ENCODE measurements at places on chromosomes 5 and 9.
A peak's percentile ranks its signal among the peaks of the same experiment; 100 is the strongest.

GRCh38 chr5:6856653-6857052 lies 143.4 kb downstream of the TENT4A start:
- no peaks in the 10 kb centered on the region for H3K27me3 ChIP-seq
- no peak for DNase-seq
- no peaks in the 10 kb centered on the region for H3K4me1 ChIP-seq
- H3K36me3 ChIP-seq, result no peaks in the 10 kb centered on the region
- H3K4me3 ChIP-seq, result no peak overlapping the region

DNA sequence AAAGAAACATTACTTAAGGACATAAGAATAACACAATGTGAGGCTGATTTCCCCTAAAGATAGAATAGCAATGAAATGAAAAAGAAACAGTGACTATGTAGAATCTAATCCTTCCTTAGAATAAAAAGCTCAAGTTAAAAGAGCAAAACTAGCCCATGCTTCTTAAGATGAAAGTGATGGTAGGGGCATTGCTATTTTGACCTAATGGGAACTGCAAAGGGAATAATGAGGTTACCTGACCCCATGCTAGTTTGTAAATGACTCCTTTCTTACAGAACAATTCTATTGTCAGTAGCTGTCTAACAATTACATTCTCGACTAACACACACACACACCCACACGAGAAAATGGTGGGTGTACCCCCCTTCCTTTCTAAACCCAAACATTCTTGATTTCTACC lies 575.8 kb downstream of the CSNK1G3 start:
- H3K4me1 ChIP-seq, result no peaks in the 10 kb centered on the region
- H3K4me3 ChIP-seq, result no peak overlapping the region
- DNase-seq, result no peak
- no peaks in the 10 kb centered on the region for H3K36me3 ChIP-seq

GRCh38 chr5:61822584-61822983 lies 483.4 kb upstream of the KIF2A start:
- H3K36me3 ChIP-seq, result no peaks in the 10 kb centered on the region
- no peaks in the 10 kb centered on the region for H3K27me3 ChIP-seq
- H3K4me3 ChIP-seq, result no peak overlapping the region
- no peak for DNase-seq
- no peak overlapping the region for H3K27ac ChIP-seq
- no peaks in the 10 kb centered on the region for H3K4me1 ChIP-seq

DNA sequence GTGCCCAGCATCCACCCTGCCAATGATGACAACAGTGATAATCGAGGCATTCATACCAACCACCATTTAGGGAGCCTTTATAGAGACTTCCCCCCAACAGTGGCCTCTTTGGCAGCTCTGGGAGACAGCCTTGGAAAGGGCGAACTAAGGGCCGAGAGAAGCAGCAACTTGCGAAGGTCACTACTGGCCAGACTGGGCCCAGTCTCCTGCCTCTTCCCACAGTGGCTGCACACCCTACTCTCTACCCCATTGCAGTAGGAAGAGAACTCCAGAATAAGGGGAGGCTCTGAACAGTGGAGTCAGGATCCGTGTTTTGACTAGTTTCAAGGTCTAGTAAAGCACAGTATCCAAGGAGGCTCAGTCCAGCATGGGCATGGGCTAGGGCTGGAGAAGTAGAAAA lies 5.3 kb downstream of the LHX6 start:
- no peak overlapping the region for H3K4me3 ChIP-seq
- H3K36me3 ChIP-seq, result no peaks in the 10 kb centered on the region
- no peak for DNase-seq
- H3K4me1 ChIP-seq, result no peaks in the 10 kb centered on the region

DNA sequence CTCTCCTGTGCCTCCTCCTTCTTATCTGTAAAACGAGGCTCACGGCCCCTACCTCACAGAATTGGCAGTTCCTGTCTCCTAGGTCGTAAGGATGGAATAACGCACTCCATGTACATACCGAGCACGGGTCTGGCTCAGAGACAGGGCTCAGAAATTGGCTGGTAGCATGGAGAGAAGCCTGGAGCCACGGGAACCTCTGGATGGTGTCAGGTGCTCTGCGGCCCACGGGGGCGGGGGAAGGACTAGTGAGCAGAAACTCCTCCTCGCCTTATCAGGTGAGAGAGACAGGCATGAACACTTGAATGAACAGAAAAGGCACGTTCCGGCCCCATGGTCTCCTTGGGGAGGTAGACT lies 15.4 kb upstream of the C5orf47 start:
- H3K4me1 ChIP-seq, result no peaks in the 10 kb centered on the region
- no peak overlapping the region for H3K27ac ChIP-seq
- H3K36me3 ChIP-seq, result no peaks in the 10 kb centered on the region
- DNase-seq, result no peak
- H3K27me3 ChIP-seq, result no peaks in the 10 kb centered on the region

DNA sequence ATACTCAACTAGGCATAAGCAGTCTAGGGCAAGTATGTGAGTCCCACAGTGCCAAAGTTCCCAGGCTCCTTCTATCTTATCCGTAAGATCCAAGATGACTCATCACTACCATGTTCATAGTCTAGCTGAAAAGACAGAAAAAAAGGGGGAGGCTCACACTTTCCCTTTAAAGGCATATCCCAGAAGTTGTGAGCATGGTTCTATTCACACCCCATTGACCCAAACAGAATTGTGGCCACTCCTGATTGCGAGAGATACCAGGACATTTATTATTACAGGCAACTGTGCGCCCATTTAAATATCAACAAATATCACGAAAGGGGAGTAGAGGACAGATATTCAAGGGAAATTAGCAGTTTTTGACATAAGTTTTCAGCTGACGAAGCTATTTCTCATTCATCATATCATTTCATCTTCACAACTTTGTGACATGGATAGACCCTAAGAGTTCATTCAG lies 8.1 kb upstream of the PFDN1 start:
- no peak for DNase-seq
- no peaks in the 10 kb centered on the region for H3K36me3 ChIP-seq
- H3K27ac ChIP-seq, result no peak overlapping the region

GRCh38 chr5:31767335-31768031 lies 128.6 kb downstream of the PDZD2 start:
- no peak overlapping the region for H3K4me3 ChIP-seq
- H3K4me1 ChIP-seq, result no peaks in the 10 kb centered on the region
- H3K36me3 ChIP-seq, result no peaks in the 10 kb centered on the region
- DNase-seq, result no peak
- no peaks in the 10 kb centered on the region for H3K27me3 ChIP-seq

DNA sequence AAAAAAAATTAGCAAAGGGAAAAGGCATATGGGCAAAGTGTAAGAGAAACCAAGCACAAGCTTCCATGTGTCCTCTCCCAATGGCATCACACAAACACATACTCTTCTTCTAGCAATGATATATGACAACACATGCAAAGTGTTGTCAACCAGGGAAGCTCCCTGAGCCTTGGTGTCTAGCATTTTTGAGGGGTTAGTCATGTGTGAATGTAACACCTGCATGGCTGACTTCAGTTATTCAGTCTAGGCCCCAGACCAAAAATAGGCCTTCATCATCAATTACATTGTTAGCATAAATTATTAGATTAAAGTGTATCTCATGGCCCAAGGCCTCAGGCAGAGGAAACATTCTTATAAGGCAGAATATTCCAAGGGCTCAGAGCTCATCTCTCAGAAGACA lies 450.0 kb downstream of the TLE1 start:
- H3K27me3 ChIP-seq, result no peaks in the 10 kb centered on the region
- H3K4me1 ChIP-seq, result no peaks in the 10 kb centered on the region
- no peak for DNase-seq
- H3K4me3 ChIP-seq, result no peak overlapping the region

DNA sequence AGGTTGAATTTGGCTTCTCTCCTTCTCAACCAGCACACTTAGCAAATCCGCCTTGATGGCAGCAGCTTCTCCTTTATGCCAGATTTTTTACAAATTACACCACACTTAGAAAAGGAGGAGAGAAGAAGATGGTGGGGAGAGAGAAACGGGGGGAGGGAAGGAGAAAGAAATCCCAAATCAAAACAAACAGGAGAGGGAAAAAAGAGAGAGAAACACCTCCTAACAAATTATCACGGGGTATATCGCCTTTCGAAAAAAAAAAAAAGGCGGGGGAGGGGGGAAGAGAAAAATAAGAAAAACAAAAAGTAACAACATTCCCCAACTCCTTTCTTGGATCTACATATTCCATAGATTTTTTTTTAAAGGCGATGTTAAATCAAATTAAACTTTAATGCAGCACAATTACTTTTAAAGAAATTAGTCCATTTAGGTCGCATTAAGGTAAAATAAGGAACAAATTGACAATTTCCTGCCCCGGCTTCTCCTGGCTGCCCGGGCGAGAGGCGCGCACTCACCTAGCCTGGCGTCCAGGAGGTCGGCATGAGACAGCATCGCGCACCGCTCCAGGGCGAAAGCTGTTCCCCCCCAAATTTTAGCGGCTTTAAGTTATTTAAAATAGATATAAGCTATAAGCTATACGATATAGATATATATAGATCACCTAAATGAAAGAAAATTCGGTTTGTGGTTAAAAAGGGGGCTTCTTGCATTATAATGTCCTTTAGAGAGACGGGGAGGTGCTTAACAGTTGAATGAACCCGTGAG lies at the start of gene OTP:
OTP (minus strand) TSS at position 716 of the 765 bp plus-strand sequence; CDS start at position 552, 164 bp downstream.
- no peak within 1 kb of the TSS for H3K4me3 ChIP-seq
- H3K27ac ChIP-seq, result no peak within 1 kb of the TSS
- no peaks in the 10 kb centered on the region for H3K4me1 ChIP-seq
- no peaks in the 10 kb centered on the region for H3K36me3 ChIP-seq
- no peaks in the 10 kb centered on the region for H3K27me3 ChIP-seq
- DNase-seq, result no peak

DNA sequence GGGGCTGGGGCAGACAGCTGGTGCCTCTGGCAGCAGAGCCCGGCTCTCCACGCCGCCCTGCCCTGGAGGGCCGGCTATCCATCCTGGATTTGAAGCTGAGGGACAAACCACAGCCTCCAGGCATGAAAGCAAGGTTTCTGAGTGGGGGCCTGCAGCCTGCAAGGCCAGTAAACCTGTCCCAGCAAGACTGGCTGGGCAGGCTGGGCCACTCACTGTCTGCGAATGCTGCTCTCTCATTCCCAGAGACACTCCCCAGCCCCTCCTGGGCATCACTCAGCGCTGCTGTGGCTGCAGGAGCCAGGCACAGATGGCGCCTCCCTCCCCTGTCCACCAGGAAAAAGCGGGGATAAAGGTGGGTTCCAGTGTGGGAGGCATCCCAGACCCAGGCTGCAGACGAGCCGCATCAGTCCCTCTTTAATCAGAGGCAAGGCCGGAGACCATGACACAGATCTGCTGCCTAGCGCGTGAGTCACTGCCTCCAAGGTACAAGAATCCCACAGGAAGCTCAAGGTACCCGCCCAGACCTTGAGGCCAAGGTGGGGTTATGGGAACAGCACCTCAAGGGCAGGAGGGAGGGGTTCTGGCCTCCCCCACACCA lies 118.0 kb downstream of the VAV2 start:
- no peaks in the 10 kb centered on the region for H3K36me3 ChIP-seq
- no peak overlapping the region for H3K27ac ChIP-seq
- DNase-seq, result no peak

- peaks cover 92% of the 10 kb centered on the region for H3K36me3 ChIP-seq
- H3K4me3 ChIP-seq, result no peak overlapping the region
- no peak for DNase-seq
- H3K27ac ChIP-seq, result no peak overlapping the region
These were observed 115.3 kb downstream of the UBE2R2 start for GRCh38 chr9:33932078-33932807.

DNA sequence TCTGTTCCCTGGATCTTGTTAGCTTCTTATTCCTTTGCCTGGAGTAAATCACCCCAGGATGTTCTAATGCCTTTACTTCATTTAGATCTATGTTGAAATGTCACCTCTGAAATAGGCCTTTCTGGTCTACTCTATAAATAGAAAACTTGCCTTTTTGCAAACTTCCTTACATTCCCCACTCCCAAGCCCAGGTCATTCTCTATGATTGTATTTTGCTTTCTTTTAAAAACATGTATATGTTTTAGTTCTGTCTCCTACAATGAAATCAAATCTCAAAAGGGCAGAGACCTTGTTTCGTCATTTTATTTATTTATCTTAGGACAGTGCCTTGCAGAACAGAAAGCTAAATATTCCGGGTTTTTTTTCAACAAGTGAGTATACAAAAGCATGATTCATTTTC lies 1657.7 kb upstream of the C9orf72 start:
- H3K27me3 ChIP-seq, result no peaks in the 10 kb centered on the region
- H3K4me3 ChIP-seq, result no peak overlapping the region
- no peak overlapping the region for H3K27ac ChIP-seq
- no peak for DNase-seq
- no peaks in the 10 kb centered on the region for H3K4me1 ChIP-seq

DNA sequence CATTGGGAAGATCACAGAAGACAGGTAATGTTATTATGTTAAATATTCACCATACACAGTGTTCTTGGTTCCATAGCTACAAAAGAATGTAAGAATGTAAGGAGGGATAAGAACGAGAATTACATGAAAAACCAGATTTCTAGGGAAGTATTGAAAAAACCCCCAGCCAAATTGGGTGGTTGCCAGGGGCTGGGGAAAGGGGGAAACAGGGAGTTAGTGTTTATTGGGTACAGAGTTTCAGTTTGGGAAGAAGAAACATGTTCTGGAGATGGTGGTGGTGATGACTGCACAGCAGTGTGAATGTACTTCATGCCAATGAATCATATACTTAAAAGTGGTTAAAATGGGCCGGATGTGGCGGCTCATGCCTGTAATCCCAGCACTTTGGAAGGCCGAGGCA lies 40.3 kb downstream of the GLRX start:
- 0 out of 2 replicates have a peak, but pooled peaks cover 10% of the 10 kb centered on the region for H3K36me3 ChIP-seq
- DNase-seq, result no peak
- peaks cover 5% of the 10 kb centered on the region for H3K4me1 ChIP-seq
- H3K4me3 ChIP-seq, result no peak overlapping the region
- H3K27me3 ChIP-seq, result no peaks in the 10 kb centered on the region
- H3K27ac ChIP-seq, result no peak overlapping the region

- H3K36me3 ChIP-seq, result no peaks in the 10 kb centered on the region
- no peaks in the 10 kb centered on the region for H3K27me3 ChIP-seq
- peak overlapping the region; percentile 86 for H3K27ac ChIP-seq
- no peak for DNase-seq
- peak overlapping the region; percentile 11 for H3K4me3 ChIP-seq
These were observed 24.6 kb upstream of the PTGER4 start for GRCh38 chr5:40655138-40655537.

DNA sequence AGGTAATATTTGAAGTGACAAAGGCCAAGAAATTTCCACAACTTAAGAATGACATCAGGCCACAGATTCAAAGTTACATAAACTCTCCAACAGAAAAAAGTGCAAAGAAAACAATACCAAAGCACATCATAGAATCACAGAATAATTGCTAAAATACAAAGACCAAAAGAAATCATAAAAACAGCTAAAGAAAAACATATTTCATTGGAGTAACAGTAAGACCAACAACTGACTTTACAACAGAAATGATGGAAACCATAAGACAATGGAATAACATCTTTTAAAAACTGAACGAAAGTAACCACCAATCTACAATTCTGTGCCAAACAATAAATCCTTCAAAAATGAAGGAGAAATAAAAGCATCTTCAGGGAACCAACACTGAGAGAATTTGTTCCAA lies 38.3 kb downstream of the ZDHHC21 start:
- DNase-seq, result no peak
- no peaks in the 10 kb centered on the region for H3K4me1 ChIP-seq
- no peak overlapping the region for H3K27ac ChIP-seq
- no peaks in the 10 kb centered on the region for H3K27me3 ChIP-seq

GRCh38 chr5:180111273-180112002 lies 39.9 kb upstream of the RNF130 start:
- no peaks in the 10 kb centered on the region for H3K4me1 ChIP-seq
- no peak for DNase-seq
- no peak overlapping the region for H3K27ac ChIP-seq
- H3K4me3 ChIP-seq, result no peak overlapping the region
- H3K27me3 ChIP-seq, result no peaks in the 10 kb centered on the region

GRCh38 chr9:117444501-117444900 lies 29.6 kb upstream of the ASTN2 start:
- DNase-seq, result no peak
- no peak overlapping the region for H3K27ac ChIP-seq
- H3K4me1 ChIP-seq, result no peaks in the 10 kb centered on the region
- H3K4me3 ChIP-seq, result no peak overlapping the region
- H3K36me3 ChIP-seq, result no peaks in the 10 kb centered on the region

Measured in DND-41 (cell line).